Stimulated activated CD8-positive, alpha-beta memory T cell treated with anti-CD3 and anti-CD28 coated beads, Interleukin-2, amount 100 ng/mL, for 1 hour (primary cell): ENCODE measurements at places on chromosomes 16 and 17.
A peak's percentile ranks its signal among the peaks of the same experiment; 100 is the strongest.

GRCh38 chr16:57630931-57631845 lies 2.8 kb downstream of the ADGRG1 start:
- no peak for DNase-seq

DNA sequence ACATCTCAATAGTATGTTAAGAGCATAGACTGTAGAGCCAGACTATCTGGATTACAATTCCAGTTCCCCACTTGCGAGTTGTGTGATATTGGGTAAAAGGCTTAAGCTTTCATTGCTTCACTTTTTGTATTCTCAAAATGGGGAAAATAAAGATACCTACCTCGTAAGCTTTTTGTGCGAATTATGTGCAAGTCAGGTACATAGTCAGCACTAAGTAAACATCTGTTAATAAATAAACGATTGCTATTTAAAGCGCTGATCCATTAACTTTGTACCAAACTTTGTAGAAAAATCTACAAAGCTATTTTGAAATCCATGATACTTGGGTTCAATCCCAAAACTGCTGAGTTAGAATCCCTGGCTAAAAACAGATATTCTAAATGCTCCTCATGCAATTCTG lies 19.6 kb downstream of the ABCA6 start:
- no peak for DNase-seq

DNA sequence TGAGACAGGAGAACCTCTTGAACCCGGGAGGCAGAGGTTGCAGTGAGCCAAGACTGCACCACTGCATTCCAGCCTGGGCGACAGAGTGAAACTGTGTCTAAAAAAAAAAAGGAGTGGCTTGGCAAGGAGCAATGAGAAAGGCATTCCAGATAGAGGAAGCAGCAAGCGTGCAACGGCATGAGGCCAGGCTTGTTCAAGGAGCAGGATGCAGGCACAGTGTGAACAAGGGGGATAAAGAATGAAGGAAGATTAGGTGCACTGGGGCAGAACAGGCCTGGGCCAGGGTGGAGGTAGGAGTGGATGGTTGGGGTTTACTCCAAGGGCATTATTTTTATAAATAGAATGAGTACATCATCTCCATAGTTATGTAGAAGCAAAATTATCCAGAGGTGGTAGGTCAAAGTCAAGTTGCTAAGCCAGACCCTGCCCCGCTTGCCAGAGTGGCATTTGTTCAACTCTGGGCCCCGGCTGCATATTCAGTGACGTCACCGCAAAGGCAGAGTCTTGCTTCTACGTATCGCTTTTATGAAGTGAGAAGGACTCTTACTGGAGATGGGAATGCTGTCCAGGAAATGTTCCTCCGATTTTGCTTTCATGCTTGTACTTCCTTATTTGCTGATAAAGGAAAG lies 100.2 kb downstream of the KATNIP start:
- DNase-seq, result no peak

DNA sequence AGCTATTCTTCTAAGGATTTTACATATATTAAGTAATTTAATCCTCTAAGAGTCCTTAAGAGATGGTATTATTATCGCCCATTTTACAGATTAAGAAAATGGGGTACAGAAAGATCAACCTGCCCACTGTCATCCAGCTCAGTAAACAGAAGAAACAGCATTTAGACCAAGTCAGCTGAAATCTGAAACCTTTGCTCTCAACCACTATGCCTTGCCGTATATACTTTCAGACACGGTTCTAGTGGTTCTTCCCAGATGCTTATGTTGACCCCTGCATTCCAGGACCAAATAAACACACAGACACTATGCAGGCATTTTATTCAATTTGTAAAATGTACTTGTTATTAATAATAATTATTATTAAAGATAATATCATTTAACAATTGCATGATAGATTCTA lies 854.8 kb downstream of the KCNJ2 start:
- no peak for DNase-seq

GRCh38 chr16:19555938-19556771 lies 652 bp downstream of the VPS35L start:
- DNase-seq, result no peak

- DNase-seq, result no peak
Observed at GRCh38 chr16:78796221-78796866, 696.9 kb downstream of the WWOX start.

DNA sequence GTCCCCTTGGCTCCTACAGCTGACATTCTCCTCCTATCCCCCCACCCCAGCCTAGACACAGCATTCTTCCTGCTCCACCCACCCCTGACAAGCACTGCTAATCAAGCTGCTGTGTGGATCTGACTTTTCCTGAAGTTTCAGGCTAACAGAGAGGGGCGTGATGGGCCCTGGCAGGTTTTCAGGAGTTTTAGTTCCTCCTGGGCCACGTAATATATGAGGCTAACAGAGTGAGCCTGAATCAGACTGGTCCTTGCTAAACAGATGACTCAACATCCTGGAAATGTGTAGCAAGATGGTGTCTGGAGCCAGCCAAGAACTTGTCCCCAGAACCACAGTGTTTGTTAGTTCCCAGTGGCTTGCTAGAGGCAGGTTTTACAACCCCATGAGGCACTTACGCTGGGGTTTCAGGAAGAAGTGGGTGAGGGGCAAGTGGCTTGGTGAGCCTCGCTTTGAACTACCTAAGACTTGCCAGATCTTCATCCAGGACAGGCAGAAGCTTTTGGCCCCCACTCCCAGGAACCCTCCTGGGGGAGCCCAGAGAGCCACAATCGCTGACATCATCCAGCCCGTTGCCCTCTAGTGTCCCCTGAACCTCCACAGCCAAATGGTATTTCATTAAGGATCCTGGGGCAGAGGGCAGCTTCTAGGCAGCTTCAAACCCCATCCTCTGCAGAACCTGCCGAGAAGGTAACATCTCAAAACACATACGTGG lies 15.9 kb downstream of the TMEM92 start:
- no peak for DNase-seq

GRCh38 chr17:52036416-52036815 lies 122.1 kb downstream of the CA10 start:
- DNase-seq, result no peak

DNA sequence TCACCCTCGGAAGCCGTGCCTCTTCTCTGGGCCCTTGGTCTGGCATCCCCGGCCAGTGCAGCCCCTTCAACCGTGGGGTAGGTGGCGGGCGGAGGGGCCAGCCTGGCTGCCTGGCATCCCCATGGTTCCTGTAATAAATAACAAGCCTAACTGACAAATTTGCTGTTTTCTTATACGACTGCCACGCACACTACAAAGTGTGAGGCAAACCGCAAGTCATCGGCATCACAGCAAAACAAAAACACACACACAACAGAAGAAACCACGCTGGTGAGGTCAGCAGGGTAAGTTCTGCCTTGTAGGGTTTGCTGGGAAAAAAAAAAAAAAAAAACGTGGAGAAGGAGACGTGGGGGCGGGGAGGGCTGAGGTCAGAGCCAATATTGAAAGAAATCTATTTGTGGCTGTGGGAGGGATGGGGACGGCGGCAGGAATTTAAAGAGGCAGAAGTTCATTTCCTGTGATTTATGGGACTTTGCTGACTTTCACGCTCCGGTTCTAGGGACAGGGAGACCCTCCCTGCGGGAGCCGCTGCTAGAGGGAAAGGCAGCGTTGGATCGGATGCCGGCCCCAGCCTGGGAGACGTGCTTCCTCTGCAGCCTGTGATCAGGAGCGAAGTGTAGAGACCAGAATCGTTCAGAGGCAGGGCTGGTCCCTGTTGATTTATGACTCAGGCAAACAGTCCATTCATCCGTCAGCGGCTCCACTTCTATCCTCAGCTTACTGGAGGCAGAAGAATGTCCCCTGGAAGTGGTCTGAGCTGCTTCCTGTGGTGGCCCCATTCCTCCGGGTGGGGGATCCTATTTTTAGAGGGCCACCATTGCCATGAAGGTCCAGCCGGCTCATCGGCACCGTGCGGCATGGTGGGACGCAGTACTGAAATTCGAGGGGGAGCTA lies 162.8 kb downstream of the FOXL1 start:
- no peak for DNase-seq

- DNase-seq, result no peak
Observed at GRCh38 chr16:85461022-85461813, 151.9 kb upstream of the GSE1 start.

DNA sequence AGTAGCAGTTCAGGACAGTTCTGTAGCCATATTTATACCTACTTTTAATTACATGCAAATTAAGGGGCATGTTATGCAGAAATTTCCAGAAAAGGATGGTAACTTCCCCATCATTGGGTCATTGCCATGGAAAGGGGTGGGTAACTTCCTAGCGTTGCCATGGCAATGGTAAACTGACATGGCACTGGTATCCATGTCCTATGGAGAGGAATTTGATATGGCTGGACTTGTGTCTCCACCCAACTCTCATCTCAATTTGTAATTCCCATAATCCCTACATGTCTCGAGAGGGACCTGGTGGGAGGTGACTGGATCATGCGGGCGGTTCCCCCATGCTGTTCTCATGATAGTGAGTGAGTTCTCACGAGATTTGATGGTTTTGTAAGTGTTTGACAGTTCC lies 35.6 kb upstream of the CACNG4 start:
- no peak for DNase-seq

DNA sequence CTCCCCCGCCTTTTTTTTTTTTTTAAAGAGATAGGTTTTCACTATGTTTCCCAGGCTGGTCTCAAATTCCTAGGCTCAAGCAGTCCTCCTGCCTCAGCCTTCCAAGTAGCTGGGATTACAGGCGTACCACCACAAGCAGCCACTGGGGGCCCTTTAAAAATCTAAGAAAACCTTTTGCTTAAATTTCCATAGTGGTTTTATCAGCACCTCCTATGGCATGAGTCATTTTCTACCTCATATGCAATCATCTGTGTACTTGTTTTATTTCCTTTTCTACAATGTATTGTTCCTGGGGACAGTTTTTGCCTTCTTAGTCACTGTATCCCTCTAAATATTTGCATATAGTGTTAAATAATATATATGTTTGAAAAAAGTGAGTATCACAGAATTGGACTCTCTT lies 29.2 kb downstream of the GNA13 start:
- peak; percentile 42 for DNase-seq

GRCh38 chr17:48558057-48558830 lies 13.3 kb upstream of the HOXB2 start:
- DNase-seq, result no peak

- no peak for DNase-seq
Observed at GRCh38 chr17:47731396-47731795, 1.6 kb upstream of the TBX21 start.

GRCh38 chr17:19762515-19762961 lies 14.4 kb upstream of the ALDH3A1 start:
- peak; percentile 24 for DNase-seq

DNA sequence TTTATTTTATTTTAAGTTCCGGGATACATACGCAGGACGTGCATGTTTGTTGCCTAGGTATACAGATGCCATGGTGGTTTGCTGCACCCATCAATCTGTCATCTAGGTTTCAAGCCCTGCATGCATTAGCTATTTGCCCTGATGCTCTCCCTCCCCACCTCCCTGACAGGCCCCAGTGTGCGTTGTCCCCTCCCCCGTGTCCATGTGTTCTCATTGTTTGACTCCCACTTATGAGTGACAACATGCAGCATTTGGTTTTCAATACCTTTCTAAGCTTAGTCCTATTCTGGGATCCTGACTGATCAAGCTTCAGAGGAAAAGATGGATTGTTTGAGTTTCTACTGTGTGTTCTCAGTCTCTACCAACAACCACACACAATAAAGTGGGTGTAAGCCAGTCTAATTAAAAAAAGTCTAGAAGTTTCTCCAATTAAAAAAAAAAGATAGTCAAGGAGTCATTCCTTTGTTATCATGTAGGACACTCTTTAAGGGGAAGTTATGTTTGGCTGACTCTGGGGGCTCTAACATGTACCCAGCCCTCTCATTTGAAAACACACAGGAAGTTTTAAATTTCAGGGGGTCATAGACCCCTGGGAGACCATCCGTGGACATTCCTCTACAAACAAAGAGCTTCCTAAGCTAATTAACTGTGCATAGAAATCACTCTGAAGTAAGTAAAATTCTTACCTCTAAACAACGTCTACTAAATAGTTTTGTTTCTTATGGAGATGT lies 66.3 kb upstream of the ADAMTS18 start:
- no peak for DNase-seq
